ENCODE measurements at places on chromosomes 11 and 22.

GRCh38 chr11:129596351-129596750 is 219.3 kb upstream of the TMEM45B start:
- DNase-seq, result no peak

GRCh38 chr11:125433454-125434121 is 62.5 kb downstream of the FEZ1 start:
- no peak for DNase-seq

DNA sequence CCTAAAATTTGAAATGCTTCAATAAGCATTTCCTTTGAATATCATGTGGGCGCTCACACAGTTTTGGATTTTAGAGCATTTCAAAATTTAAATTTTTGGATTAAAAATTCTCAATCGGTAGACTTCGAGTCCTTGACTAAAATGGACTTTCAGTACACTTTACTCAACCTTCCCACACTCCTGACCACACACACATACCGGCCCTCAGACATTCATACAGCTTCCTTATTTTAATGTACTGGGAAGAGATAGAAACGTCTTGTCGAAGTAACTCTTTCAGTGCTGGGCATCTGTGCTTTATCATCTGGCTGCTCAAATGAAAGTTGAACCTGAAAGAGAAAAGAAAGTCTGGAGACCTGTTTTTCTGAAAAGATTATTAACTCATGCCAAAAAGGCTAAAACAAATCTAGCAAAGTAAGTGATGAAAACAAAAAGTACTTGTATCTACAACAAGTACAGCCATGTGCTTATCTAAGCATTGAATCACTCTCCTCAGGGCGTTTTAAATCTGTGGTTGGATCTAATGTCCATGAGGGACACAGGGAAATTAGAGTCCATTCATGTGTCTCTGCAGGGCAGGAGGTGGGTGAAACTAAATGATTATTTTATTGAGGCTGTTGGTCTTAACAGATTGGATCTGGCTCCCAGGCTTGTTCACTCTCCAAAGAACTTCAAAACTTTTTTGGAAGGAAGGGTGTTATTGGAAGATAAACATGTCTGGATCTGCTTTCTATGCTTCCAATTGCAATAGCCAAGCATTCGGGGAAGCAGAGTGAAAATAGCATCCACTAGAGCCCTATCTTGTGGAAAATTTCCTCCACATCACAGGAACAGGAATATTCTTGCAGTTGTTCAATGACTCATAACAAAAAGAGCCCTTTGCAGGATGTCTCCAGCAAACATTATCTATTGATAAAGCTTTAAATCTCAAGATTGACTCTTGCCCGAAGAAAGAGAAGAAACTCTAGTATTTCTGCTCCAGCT is 47.0 kb downstream of the CARD18 start:
- DNase-seq, result no peak

DNA sequence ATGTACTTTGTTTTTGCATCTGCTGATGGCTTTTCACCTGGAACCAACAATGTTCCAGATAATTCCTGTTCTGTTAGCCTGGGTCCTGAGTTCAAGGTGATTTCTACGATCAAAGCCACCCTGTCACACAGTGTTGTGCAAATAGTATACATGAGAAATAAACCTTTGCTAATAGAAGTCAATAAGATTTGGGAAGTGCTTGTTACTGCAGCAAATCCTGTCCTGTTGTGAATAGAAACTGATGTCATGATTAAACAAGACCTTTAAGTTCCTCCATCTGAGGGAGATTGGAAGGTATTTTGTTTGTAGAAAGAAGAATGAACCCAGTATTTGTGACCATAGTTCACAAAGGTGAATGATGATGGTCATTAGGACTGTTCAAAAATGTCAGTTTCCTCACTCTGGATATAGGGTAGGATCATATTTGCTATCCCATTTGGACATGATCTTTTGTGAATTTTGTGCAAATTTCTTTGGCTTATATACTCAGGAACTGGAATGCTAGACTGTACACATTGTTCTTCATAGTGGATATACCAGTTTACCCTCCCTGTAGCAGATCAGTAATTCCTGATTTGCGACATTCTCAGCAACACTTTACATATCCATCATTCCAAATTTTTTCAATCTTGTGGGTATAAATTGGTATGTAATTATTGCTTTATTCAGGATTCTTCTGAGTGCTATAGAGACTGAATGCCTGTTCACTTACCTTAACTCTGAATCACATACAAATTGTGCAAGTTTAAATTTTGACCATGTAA is 428.5 kb downstream of the METTL15 start:
- no peak for DNase-seq

- DNase-seq, result no peak
These were observed 10.9 kb downstream of the MTMR2 start for GRCh38 chr11:95912902-95913560.

GRCh38 chr11:3137486-3138177 is 27.5 kb downstream of the OSBPL5 start:
- no peak for DNase-seq

DNA sequence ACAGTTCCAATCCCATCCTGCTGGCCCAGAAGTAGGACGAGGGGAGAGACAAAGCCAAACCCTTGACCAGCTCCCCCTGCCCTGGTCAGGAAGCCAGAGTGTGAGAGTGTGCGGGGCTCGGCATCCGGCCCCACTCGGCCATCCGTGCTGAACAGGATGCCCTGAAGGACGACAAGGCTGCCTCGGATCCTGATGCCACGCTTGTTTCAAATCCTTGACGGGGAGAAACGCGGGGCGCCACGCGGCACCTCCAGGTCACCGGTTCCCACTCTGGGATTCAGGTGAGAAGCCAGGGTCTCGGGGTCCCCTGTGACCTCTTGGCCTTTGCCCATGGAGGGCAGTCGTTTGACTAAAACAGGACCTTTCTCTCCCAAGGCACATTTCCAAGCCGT is 167.8 kb downstream of the BRD1 start:
- no peak for DNase-seq

GRCh38 chr11:75716659-75717058 is 979 bp upstream of the MOGAT2 start:
- no peak for DNase-seq

- DNase-seq, result peak; percentile 35
These were observed 768 bp downstream of the LDHA start for GRCh38 chr11:18394928-18395734.

DNA sequence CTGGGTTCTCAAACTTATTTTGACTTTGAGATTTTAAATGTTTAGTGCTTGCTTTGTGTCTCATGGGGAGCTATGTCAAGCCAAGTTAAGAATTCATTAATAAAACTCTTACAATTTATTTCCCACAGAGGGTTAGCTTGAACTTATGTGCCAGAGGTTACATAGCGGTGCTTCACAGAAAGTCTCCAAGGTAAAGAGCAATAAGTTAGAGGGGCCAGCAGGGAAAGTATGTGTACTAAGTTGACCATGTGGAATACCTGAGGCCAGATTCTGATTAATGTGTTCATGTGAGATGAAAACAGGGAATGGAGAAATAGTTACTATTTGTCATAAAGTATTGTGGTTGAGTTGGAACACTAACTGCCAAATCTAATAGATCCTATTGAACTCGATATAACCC is 149.3 kb downstream of the TMEM135 start:
- no peak for DNase-seq

DNA sequence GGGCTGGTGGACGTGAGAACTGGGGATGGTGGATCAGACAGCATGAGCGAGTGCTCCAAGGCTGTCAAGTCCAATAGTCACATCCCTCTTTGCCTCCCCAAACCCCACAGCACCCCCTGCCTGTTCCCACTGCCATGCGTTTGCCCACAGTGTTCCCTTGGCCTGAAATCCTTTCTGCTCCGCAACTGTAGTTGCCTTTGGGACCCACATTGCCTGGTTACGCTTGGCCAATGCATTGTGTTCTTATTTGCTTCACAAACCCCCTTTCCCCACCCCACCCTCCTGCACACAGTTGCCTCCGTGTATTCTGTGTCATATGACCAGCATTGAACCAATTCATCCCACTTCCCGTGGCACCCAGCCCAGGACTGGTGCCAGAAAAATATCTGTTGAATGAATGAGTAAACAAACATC is 2.1 kb upstream of the KIAA0930 start:
- DNase-seq, result no peak

- DNase-seq, result no peak
These were observed 19.4 kb upstream of the VSTM5 start for GRCh38 chr11:93869830-93870229.

DNA sequence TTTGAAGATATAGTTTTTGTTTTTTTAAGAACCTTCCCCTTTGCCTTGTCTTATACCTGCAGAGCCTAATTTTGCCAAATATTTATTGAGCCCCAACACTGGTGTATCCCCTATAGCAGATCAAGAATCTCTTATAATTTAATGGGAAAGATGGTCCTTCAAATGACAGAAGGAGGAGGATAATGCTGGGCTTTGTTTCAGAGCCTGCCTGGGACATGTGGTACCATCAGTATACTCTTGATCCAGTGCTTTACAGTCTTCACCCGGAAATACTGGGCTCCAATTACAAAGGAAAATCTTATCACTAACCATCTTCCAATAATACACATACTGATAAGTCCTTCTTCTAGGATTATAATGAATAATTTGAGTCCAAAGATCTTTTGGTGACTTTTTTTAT is 84.7 kb downstream of the GAB2 start:
- no peak for DNase-seq

DNA sequence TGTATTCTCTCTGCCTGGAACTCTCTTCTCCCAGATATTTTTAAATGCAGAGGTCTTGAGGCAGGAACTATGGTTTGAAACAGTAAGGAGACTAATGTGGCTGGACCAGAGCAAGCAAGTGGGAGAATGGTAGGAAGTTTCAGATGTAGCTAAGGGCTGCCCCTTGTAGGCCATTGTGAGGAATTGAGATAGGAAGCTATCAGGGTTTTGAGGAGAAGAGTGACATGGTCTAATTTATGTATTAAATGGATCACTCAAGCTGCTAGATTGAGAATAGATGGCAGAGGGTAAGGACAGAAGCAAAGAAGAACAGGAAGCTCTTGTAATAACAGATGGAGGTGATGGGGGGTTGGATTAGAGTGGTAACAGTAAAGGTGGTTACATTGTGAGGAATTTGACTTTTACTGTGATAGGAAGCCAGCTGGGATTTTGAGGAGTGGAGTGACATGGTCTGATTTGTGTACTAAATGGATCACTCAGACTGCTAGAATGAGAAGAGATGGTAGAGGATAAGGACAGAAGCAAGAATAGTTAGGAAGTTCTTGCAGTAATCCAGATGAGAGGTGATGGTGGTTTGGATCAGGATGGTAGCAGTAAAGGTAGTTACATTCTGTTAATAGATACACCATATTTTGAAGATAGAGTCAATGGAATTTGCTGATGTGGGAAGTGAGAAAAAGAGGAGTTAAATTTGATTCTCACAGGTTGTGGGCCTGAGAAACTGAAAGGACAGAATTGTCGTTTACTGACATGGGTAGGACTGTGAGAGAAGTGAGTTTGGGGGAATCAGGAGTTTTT is 63.0 kb downstream of the HIPK3 start:
- DNase-seq, result no peak

GRCh38 chr11:133927690-133928627 is 28.8 kb downstream of the IGSF9B start:
- peak; percentile 60 for DNase-seq

- no peak for DNase-seq
These were observed 6.7 kb downstream of the CHRM1 start for GRCh38 chr11:62914416-62914815.

DNA sequence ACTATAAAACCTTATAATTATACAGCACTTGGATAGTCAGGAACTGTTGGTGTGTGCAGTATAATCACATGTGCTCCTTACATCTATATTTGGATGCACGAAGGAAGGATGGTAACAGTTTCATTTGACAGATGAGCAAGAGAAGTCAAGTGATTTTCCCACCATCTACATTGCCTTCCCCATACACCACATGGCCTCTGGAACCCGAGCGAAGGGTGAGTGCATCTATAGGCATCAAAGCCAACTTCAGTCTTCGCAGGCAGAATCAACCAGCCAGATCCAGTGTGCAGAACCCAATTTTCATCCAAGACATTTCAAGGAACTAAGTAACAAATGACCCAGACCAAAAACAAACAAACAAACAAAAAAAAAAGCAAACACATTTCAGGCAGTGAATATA is 85.1 kb upstream of the BLID start:
- no peak for DNase-seq

DNA sequence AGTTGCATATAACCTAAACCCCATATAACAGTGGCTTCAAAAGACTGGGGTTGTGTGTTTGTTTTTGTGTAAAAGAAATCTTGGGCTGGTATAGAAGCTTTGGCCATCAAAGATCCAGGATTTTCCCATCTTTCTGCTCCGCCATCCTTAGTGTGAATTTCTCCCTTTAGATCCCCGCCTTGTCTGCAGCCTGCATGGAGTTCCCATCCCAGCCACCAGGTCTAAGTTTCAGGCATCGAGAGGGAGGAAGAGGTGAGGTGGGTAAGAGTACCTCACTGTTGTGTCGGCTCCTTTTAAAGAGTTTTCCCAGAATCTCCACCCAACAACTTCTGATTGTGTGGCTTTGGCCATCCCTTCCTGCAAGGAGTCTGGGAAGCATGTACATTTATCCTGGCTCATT is 195.5 kb upstream of the SORL1-AS1 start:
- DNase-seq, result no peak

- DNase-seq, result no peak
These were observed 34.5 kb downstream of the ELF5 start for GRCh38 chr11:34478845-34479663.

DNA sequence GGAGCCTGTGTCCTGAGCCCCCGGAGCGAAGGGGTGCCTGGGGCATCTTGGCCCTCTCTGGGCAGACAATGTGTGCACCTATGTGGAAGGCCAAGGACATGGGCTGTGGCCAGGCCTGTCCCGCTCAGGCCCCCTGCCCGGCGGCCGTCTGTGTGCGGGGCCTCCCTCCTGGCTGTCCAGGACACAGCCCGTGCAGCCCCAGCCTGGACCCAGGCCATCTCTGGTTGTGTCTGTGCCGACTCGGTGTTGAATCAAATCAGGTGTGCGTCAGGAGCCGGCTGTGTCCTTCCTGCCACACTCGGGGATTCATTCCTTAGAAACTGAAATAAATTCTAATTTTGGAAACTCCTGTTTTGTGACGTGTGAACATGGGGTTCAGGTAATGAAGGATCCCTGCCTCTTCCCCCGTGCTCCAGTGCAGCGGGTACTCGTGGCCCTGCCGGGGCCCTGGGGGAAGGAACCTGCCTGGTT is 1.5 kb upstream of the SELENOO start:
- DNase-seq, result no peak

GRCh38 chr11:82867495-82868082 is 32.6 kb downstream of the PRCP start:
- peak; percentile 74 for DNase-seq

GRCh38 chr11:24598641-24599040 is 101.8 kb downstream of the LUZP2 start:
- DNase-seq, result no peak
